GM12891 (cell line): ENCODE measurements at places on chromosomes 5 and 9.

DNA sequence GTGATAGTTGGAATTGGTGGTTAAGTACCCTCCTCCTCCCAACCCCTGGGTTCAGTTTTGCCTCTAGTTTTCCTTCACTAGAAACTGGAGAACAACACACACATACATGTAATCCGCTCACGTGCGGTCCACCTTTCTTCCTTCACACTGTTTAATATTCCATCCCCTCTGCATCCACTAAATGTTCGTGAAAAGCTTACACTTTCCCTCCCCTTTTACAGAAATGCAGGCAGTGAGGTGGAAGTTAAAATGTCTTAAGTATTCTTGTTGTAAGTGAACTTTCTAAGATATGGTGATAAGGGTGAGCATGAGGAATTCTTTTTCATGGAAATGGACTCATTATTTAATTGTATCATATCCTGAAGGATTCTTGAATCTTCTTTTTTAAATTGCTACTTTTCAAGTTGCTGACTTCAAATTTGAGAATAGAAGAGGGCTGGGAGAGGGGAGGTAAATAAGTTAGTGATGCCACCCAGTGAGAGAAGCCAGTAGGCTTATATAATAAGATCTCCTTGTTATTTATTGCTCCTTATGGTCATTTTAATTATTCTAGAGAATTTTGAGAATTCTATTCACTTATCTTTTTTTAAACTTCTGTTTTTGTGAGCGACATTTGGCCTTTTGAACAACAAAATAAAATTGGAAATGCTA, 90.2 kb downstream of the TLE4 start:
- no peak for DNase-seq

- DNase-seq = no peak
These were observed 723 bp downstream of the PPP1R26 start for GRCh38 chr9:135480071-135480939.

DNA sequence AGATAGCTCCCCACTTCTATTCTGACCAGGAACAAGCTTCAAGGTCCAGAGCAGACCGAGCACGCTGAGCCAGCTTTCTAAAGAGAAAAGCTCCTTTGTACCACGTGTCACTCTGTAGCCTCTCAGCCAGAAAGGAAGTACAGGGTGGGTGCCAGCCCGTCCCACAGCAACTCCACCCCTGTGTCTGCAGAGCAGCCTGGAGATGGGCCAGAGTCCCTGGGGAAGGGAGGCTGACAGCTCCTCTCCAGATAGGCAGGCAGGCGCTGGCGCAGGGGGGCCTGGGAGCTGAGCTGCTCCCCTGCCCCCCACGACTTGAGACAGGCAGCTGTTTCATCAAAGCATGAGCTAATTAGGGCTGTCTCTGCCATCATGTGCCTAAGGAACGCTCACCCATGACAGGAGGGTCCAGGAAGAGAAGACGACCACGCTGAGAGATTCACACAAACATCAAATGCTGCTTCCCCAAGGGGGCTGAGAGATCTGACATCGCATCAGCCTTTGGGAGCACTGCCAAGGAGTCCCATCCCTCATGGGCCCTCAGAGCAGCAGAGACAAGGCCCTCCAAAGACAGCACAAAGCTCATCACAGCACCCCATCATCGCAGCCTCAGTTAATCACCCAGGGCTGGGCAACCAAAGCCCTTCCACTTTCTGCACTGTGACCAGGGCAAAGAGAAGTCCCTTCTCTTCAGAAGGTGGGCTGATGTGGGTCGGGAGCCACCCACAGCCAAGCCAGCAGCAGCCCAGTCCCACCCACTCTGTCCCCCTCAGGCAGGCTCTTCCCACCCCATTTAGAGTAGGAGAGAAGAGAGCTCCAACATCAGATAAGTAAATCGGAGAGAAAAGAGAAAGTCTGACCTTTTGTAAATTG, 78.5 kb upstream of the LRRTM2 start:
- DNase-seq = peak; percentile 53

- no peak for DNase-seq
These were observed 22.2 kb downstream of the ENG start for GRCh38 chr9:127832248-127832647.
